ENCODE measurements at places on chromosomes 16 and 17. TPM values are rescaled to one million over a fixed set of nuclear protein-coding genes. Genes with fewer than 3 reads are reported as not detected.

Gene NLE1
- 26.1 TPM for polyA plus RNA-seq

Gene ADAD2
- 1.3 TPM for polyA plus RNA-seq

Gene PLA2G10
- not detected for polyA plus RNA-seq

Gene YBX2
- 4.2 TPM for polyA plus RNA-seq

Gene TK2
- 39.2 TPM for polyA plus RNA-seq

Gene SMIM36
- 0.18 TPM for polyA plus RNA-seq

Gene HYDIN
- polyA plus RNA-seq: 17.2 TPM

Gene SPATA32
- polyA plus RNA-seq: not detected

Gene CMTM1
- 11.2 TPM for polyA plus RNA-seq

Gene ABCA10
- polyA plus RNA-seq: 2.7 TPM

Gene KRTAP2-3
- not detected for polyA plus RNA-seq

Gene CEMP1
- 6.7 TPM for polyA plus RNA-seq

Gene SRP68
- polyA plus RNA-seq: 63.3 TPM

Gene YPEL3
- polyA plus RNA-seq: 142 TPM

Gene SPECC1
- polyA plus RNA-seq: 45.6 TPM

Gene ABCA8
- 9.7 TPM for polyA plus RNA-seq

Gene MSLN
- polyA plus RNA-seq: 0.24 TPM

Gene SPOP
- polyA plus RNA-seq: 75.4 TPM
